ENCODE measurements at places on chromosomes 11 and 22.

- no peak for DNase-seq
These were observed 106.1 kb upstream of the PLET1 start for GRCh38 chr11:112366777-112367176.

DNA sequence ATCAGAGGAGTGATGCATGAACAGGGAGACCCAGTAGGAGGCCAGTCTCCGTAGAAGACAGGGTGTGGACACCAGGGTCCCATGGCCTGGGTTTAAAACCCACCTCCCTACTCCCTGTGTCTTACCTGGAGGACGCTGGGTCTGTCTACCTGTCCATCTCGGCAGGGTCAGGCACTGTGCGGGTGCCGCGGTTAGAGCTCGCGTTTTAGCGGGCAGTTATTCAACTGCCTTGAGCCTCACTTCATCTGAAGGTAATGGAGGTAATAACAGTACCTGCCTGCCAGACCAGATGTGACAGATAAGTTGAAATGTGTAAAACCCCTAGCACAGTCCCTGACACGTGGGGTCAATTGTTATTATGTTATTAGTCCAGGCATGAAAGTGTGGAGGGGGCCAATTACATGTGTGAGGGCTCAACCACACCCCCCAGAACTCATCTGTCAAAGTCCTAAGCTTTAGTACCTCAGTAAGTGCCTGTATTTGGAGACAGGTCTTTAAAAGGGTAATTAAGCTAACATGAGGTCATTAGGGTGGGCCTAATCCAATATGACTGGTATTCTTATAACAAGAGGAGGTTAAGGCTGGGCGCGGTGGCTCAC, 8.1 kb upstream of the UPK3A start:
- DNase-seq = no peak

- DNase-seq = peak; percentile 13
These were observed 14.9 kb downstream of the DAGLA start for GRCh38 chr11:61694946-61695706.

GRCh38 chr22:42444077-42444904, 12.1 kb upstream of the NFAM1 start:
- DNase-seq = peak; percentile 54

GRCh38 chr11:134041791-134042696, 26.8 kb upstream of the JAM3 start:
- no peak for DNase-seq

- DNase-seq = peak; percentile 35
These were observed 132.0 kb downstream of the ELP4 start for GRCh38 chr11:31641477-31642062.

- DNase-seq = no peak
These were observed 7.9 kb upstream of the EHF start for GRCh38 chr11:34613015-34613414.

DNA sequence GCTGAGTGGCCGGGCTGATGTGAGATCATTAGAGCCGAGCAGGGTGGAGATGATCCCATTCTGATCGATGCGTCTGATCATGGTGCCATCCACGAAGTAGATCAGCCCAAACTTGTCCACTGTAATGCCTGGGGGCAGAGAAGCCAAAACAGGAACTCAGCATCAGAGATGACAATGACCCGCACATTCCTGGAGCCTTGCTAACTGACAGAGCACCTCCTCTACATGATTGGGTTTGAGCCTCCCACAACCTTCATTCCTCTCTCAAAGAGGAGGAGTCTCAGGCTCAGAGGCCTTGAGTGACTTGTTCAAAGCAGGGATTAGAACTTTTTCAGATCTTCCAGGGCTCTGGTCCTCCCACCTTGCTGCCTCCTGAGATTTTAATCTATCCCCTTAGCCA, 133.7 kb upstream of the NARS2 start:
- DNase-seq = peak; percentile 96

- no peak for DNase-seq
These were observed 60.1 kb downstream of the RAB30 start for GRCh38 chr11:83011333-83012167.

DNA sequence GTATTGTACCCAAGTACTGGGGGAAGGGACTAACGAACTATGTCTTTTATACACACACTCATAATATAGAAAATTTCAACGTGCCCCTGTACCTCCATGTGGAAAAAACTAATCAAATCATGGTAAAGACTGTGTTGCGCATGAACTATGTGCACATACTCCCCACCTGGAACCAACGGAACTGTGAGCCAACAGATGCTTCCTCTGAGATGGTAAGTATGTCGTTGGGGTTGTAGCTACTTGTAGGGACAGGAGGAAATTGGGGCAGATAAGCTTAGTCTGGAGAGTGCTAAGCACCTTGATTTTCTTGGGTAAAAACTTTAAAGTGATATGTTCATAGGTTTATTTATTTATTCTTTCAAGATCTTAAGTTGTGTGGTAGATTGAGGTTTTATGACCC, 40.1 kb downstream of the GLYAT start:
- DNase-seq = no peak

- peak; percentile 17 for DNase-seq
These were observed 10.3 kb downstream of the APOBEC3A start for GRCh38 chr22:38967451-38968450.

DNA sequence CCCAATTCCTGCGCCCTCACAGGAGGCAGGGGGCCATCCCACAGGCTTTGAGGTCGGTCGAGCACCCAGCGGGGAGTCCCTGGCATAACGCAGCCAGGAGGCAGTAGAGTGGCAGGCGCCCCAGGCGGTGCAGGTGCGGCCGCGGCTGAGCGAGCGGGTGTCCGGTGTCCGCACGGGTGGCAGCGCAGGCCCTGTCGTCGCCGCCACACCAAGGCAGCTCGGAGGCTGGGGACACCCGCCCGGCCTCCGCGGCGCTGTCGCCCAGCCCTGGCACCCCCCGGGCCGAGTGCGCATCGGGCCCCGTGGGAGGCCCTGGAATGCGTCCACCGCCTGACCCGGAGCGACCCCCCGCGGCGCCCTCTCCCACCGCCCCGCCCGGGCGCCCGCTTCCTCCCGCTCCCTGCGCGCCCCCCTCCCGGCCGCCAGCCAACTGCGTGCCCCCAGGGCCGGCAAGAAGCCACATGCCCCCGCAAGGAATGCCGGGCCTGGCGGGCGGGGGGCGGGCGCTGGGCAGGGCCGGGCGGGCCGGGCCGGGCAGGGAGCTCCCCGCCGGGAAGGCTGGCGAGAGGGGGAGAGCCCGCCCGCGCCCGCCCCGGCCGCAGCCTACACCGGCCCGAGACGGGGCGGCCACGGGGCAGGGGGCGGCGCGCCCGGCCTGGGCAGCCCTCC, 33.9 kb downstream of the PRDM11 start:
- peak; percentile 26 for DNase-seq

DNA sequence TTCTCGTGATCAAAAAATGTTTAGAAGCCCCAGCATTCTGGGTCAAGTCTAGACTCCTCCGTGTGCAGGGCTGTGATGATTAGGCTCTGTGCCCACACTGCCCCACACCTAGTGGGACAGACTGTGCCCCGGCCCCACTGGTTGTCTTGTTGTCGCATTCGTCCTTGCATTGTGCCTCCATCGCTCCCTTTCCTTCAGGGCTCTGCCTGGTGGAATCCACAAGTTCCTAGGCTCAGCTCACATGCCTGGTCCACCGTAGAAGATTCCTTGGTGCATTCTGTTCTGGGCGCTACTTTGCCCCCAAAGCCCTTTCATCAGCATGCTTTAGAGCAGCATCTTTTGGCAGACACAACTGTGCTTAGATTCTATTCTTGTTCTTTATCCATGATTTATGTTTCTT, 23.5 kb upstream of the THY1 start:
- no peak for DNase-seq

GRCh38 chr11:44188643-44189042, 93.2 kb downstream of the EXT2 start:
- DNase-seq = no peak

- DNase-seq = no peak
These were observed 273.2 kb downstream of the DCDC1 start for GRCh38 chr11:31096191-31096805.

DNA sequence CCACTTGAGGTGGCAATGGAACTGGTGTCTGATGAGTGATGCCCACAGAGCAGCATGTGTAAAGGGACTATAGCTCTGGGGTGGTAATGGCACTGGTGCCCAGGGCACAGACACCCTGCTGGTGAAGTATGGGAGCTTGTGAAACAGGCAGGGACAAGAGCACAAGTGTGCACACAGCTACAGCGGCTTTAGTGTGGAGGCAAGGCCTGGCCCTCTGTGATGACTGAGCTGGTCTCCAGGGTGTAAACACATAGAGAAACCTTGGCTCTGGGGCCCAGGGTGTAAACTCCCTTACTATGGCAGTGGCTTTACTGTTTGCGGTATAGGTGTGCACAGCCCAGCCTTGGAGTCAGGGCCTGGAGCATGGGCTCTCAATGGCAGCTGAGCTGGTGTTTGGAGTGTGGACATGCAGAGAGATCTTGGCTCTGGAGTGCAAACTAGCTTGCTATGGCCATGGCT, 46.3 kb downstream of the BIRC2 start:
- no peak for DNase-seq

GRCh38 chr22:48883211-48883960, 944.3 kb downstream of the BRD1 start:
- no peak for DNase-seq

DNA sequence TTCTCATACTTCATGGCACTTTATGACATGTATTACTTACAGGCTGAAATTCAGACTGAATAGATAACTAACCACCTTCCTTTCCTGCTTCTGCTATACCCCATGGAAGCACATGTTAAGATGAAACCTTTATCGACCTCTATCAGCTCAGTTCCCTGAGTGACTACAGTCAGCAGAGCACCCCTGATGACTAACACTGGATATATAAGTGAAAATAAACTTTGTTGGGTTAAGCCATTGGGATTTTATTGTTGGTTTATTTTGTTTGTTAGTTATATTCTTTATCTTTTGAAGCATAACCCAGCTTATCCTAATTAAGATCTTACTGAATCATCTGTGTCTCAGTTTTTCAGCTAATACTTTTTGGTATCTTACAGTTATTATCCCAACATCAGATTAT, 23.0 kb upstream of the MAML2 start:
- DNase-seq = no peak

DNA sequence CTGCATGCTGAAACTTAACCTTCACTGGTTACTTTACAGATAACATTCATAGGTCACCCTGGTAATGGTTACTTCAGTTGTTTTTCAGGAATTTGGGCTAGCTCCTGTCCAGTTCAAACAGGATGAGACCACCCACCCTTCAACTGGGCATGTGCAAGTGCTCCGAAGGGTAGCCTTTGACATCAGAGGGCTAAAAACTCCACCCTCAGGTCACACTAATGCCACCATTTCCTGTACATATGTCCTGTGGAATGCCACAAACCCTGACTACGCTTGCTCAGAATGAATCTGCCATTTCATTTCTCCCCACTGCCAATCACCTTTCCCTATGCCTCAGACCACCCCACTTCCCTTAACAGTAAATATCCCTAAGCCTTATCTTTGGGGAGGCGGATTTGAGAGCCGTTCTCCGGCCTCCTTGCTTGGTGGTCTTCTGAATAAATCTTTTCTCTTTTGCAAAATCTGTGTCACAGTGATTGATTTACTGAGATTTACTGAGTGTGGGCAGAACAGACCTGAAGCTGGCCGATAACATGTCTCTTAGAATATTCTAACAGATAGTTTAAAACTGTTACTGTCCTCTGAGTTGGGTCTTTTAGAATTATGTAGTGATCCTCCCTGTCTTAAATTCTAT, 25.4 kb upstream of the FXYD2 start:
- no peak for DNase-seq

DNA sequence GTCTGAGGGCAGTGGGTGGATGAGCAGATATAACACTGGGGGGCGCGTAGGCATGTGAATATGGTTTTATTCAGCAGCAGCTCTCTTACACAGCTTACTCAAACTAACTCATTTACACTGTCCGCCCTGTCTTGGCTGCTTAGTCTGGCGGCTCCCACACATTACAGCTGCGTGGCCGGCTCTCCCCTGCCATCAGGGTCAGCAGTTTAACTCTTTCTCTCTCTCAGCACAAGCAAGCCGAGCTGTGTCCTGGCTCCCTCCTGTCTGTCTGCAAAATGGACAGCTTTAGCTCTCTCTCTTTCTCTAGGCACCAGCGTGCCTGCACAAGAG, 1310.1 kb upstream of the RAG2 start:
- no peak for DNase-seq

GRCh38 chr22:45612451-45612901, 59.2 kb upstream of the ATXN10 start:
- peak; percentile 59 for DNase-seq

GRCh38 chr22:44777364-44777755, 25.0 kb downstream of the ARHGAP8 start:
- no peak for DNase-seq

GRCh38 chr11:13051257-13051656, 42.1 kb downstream of the RASSF10 start:
- peak; percentile 31 for DNase-seq

DNA sequence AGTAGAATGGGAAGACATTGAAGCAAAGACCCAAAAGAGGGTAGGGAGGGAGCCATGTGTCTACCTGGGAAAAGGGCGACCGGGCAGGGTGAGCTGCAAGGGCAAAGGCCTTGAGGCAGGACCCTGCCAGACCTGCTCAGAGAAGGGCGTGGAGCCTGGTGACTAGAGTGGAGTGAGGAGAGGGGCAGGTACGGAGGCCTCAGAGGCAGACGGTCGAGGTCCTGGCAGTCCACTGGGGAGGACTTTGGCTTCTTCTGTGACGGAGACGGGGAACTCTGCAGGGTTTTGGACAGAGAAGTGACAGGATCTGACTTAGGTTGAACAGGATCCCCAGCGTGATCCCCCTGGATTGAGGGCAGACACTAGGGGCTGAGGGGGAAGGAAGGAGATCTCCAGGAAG, 12.9 kb downstream of the RIBC2 start:
- DNase-seq = no peak

GRCh38 chr11:43358279-43358800, 380 bp upstream of the TTC17 start:
- no peak for DNase-seq

DNA sequence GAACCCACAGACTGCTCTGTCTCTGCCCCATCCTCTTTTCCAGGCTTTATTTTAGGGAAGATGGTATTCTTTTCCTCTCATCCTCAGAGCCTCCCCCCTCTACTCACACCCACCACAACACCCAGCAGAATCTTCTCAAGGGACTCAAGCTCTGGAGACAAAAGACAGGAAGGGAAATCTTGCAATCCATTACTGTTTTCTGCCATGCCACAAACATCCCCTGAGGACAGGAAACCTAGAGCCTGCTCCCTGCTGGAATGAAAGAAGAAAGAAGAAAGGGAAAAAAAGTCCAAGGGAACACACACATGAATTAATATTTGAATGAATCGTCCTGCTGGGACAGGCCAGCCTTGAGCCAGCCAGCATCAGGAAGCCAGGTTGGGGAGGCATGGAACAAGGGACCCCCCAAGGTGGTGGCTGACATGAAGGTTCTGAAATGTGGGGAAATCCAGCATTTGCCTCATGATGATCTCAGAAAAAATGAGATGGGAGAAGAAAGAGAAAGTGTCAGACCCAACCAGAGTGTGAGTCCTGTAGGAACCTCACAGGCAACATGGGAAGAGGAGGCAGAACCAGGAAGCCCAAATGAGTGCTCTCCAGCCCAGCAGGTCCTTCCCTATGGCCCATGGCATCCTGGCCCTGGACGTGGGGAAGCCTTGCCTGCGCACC, 34.0 kb downstream of the SLCO2B1 start:
- DNase-seq = peak; percentile 18

DNA sequence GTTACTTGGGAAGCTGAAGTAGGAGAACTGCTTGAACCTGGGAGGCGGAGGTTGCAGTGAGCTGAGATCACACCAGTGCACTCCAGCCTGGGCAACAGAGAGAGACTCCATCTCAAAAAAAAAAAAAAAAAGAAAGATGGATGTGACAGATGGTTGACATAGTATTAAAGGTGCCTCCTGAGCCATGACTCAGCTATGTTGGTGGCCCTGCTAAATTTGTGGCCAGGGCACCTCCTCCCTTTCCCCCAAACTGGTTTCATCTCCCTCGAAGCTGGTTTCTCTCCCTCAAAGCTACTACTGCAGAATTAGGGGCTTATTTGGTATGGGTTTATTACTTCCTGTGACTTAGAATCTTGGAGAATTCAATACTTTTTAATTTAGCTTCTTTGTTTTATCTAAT, 31.5 kb downstream of the SDHD start:
- no peak for DNase-seq

Data from trophoblast cell (in vitro differentiated cells and primary cell).